ENCODE measurements at places on chromosomes 7 and 10. TPM values are rescaled to one million over a fixed set of nuclear protein-coding genes. Genes with fewer than 3 reads are reported as not detected.

The NDUFB2 gene
- 278 TPM for total RNA-seq

- no peak overlapping the region for H3K4me3 ChIP-seq
- no peaks in the 10 kb centered on the region for H3K4me1 ChIP-seq
- DNase-seq = no peak
- no peaks in the 10 kb centered on the region for H3K27me3 ChIP-seq
These were observed 184.7 kb downstream of the PLPP4 start for GRCh38 chr10:120641695-120642094.

- no peak overlapping the region for H3K4me3 ChIP-seq
- DNase-seq = no peak
- H3K4me1 ChIP-seq = no peaks in the 10 kb centered on the region
- H3K27ac ChIP-seq = no peak overlapping the region
- no peaks in the 10 kb centered on the region for H3K27me3 ChIP-seq
These were observed 24.6 kb downstream of the GLRX3 start for GRCh38 chr10:130160775-130161174.

- H3K4me1 ChIP-seq = peaks cover 41% of the 10 kb centered on the region
- peak within 1 kb of the TSS; percentile 86 for H3K27ac ChIP-seq
- H3K27me3 ChIP-seq = no peaks in the 10 kb centered on the region
These were observed at the start of gene GARS1 for GRCh38 chr7:30594540-30595435. Gene GARS1, plus strand, starts transcription at chr7:30594878. Its CDS starts 44 bp downstream, at chr7:30594922.

The ZNF655 gene
- 124 TPM for total RNA-seq

DNA sequence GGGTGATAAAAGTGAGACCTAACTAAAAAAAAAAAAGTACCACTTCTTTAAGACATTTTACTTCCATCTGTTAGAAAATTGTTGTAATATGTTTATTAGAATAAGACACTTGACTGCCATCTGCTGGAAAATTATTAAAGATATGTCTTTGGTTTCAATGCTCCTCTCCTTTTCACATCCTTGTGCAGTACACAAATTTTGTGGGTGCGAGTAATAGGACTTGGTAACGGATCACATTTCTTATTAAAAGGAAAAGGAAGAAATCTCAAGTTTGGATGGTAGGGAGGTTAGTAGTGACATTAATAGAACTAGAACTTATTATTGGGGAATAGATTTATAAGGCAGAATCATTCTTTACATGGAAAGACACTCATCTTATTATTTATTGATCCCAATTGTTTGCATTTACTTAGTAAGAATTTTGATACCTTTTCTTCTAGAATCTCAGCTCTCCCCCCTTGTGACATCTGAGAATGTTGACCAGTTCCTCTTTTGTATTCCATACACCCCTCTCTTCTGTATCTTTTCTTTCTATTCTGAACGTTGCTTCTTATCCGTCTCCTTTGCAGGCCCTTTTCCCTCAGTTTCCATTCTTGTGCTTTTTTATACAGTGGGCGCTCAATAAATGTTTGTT, 43.0 kb upstream of the RPA3 start:
- H3K27ac ChIP-seq = peak overlapping the region; percentile 72
- peaks cover 37% of the 10 kb centered on the region for H3K4me1 ChIP-seq
- DNase-seq = no peak
- no peaks in the 10 kb centered on the region for H3K27me3 ChIP-seq
- peak overlapping the region; percentile 48 for H3K4me3 ChIP-seq

The FKBP6 gene
- not detected for total RNA-seq

GRCh38 chr10:76657337-76658012, 980.1 kb downstream of the KCNMA1 start:
- no peak overlapping the region for H3K27ac ChIP-seq
- no peaks in the 10 kb centered on the region for H3K36me3 ChIP-seq
- H3K27me3 ChIP-seq = no peaks in the 10 kb centered on the region
- no peak for DNase-seq
- H3K4me3 ChIP-seq = no peak overlapping the region

- no peaks in the 10 kb centered on the region for H3K36me3 ChIP-seq
- no peak for DNase-seq
- H3K27me3 ChIP-seq = no peaks in the 10 kb centered on the region
- no peak overlapping the region for H3K27ac ChIP-seq
These were observed 212.0 kb downstream of the TSPAN12 start for GRCh38 chr7:120645966-120646365.

- H3K27me3 ChIP-seq = no peaks in the 10 kb centered on the region
- peaks cover 7% of the 10 kb centered on the region for H3K4me1 ChIP-seq
- no peaks in the 10 kb centered on the region for H3K36me3 ChIP-seq
- no peak overlapping the region for H3K4me3 ChIP-seq
- no peak for DNase-seq
These were observed 42.2 kb upstream of the OPALIN start for GRCh38 chr10:96401036-96401435.

The VAX1 gene
- total RNA-seq = not detected

DNA sequence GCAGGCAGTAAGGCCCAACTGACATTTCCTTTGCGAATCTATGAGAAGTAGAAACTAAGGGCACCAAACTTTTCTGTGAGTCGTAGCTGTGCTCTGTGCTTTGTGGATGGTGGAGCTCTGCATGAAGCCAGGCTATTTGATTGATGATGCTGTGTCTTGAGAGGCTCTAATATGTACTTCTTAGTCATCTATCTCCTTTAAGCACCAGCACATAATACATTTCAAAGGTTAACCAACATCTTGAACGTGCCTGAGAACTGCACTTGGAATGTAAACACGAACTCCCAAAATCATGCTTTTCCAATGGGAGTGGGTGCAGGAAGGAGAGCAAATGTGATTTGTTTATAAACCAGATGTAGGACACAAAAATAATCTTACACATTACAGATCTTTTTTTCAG, 411.6 kb downstream of the PARD3 start:
- no peak overlapping the region for H3K4me3 ChIP-seq
- no peaks in the 10 kb centered on the region for H3K27me3 ChIP-seq
- no peak overlapping the region for H3K27ac ChIP-seq
- H3K36me3 ChIP-seq = peaks cover 7% of the 10 kb centered on the region

DNA sequence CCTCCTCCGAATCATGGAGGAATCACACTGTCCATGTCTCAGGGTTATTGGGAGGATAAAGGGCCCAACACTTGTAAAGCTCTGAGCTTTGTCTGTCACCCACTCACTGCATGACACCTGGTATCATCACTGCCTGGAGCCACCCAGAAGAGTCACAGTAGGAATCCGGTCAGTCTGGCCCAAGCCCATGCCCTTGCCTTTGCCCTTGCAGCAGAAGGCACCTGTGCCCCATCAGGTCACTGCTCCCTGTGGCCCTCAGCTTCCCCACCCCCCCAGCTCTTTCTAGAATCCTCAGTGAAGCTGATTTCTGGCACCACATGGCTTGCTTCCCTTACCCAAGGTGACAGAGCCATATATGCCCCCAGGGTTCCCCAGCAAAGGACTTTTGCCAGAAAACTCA, 14.4 kb downstream of the LDB3 start:
- H3K4me3 ChIP-seq = no peak overlapping the region
- H3K27ac ChIP-seq = peak overlapping the region; percentile 88
- no peak for DNase-seq
- no peaks in the 10 kb centered on the region for H3K36me3 ChIP-seq

The APBB1IP gene
- total RNA-seq = 5.0 TPM
